Stimulated activated CD8-positive, alpha-beta memory T cell treated with anti-CD3 and anti-CD28 coated beads, Interleukin-15, amount 100 ng/mL, for 4 hours (primary cell): ENCODE measurements at places on chromosomes 1 and 21.

GRCh38 chr1:94434365-94435045 is 16.3 kb downstream of the ABCD3 start:
- no peak for DNase-seq

DNA sequence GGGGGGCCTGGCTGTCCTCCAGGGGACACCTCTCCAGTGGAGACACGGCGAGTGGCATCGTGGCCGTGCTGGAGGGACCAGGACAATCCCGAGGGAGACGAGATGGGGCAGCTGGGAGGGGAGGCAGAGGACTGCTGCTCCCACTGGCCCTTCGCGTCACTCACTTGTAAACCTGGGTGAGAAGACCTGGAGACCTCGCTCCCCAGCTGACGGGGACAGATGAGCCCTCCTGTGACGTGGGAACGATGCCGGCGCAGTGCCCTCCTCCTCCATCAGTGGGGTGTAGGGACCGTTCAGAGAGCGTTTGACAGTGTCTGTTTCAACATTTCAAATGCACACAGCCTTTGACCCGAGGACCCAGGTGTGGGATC is 4.6 kb downstream of the SPATC1L start:
- no peak for DNase-seq

DNA sequence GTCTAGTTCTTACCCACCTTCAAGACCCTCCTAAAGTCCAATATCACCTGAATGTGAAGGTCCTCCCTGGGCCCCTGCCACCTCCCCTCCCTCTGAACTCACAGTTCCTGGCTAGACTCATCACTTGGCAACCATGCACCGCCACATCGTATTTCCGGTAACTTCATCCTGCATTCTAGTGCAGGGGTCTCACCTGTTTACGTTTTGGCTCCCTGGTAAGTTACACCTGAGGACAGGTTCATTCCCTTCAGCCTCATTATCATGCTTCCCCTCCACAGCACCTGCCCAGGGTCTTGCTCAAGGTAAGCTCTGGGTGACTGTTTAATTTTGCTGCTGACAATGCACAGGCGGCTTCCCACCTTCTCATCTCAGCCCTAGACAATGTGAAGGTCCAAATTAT is 93.1 kb downstream of the MIS18A start:
- DNase-seq, result no peak

DNA sequence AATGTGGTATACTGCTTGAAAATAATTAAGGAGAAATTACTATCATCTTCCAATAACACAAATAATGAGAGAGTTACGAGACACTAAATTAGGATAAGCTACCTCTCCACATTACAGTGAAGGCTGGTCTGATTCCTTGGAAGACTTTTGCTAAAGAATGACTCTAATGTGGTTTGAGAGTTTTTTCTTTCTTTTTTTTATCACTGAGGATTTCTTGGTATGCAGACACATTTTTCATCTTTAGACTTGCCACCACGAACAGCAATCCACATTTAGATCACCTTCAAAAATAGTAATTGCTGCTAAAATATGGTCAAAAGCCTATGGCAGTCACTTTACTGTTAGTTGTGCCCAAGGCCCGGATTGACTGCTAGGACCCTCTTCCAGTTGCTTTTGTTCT is 16.6 kb upstream of the TMEM35B start:
- no peak for DNase-seq

DNA sequence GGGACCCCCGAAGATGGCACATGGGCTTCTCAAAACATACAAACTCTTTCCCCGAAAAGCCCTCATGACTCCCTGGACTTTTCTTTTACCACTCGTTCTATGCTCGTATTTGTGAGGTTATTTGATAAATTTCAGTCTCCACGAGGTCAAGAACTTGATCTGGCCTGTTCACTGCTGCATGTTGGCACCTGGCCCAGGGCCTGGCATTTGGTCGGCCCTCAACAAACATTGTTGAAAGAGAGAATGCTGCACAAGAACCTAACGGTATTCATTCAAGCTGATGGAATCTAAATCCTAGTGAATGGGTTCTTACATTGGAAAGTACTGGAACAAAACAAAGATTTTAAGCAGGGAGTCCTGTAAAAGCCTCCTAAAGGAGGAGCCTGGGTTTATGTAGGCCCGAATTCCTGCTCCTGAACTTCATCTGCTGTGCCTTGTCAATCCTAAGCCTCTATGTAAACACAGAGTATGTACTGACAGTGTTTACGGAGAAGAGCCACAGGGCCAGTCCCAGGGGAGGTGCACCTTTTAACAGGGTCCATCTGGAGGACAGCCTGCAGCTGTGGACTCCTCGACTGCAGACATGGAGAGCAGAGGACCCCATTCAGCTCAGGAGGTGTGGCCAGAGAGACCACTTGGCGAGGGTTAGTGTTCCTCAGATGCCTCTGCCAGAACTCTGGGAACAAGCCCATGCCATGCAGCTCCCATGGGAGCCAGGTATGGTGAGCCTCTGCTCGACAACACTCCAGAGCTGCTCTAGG is 46.9 kb downstream of the L1TD1 start:
- DNase-seq, result no peak

DNA sequence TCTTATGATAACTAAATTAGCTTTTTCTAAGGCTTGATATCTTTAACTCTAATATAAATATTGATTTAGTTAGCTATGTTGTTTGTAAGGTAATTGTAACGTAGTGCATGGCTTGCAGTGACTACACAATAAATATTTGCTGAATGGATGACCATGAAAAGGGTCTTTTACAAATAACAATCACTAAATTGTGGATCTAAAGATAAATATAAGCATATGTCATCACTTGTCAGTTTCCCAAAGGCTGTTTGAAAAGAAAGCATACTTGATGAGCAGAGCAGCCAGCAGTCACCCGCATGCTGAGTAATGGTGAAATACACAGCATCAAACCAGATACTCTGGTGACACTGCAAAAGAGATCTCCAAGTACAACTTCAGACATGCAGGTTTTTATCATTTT is 92.5 kb upstream of the FMN2 start:
- no peak for DNase-seq

GRCh38 chr1:125087247-125087646 is 3902.5 kb downstream of the SRGAP2C start:
- DNase-seq, result no peak

DNA sequence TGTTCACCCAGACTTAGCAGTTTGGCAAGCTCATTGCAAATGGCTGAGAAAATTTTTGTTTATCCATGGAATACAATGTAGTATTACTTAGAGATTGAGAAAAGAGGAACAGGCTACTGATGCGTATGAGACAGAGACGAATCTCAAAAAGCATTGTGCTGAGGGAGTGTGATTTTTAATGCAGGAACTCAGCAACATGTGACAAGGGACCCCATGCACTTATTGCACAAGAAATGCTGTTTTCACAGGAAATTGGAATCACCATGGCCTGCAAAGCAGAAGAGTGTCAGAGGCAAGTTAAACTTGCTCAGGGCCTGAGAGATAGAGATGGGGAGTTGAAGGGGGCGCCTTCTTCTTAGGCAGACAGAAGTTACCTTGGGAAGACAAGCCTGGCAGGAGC is 32.6 kb upstream of the TLR5 start:
- DNase-seq, result no peak

GRCh38 chr1:38569932-38570656 is 289.5 kb downstream of the RRAGC start:
- no peak for DNase-seq

DNA sequence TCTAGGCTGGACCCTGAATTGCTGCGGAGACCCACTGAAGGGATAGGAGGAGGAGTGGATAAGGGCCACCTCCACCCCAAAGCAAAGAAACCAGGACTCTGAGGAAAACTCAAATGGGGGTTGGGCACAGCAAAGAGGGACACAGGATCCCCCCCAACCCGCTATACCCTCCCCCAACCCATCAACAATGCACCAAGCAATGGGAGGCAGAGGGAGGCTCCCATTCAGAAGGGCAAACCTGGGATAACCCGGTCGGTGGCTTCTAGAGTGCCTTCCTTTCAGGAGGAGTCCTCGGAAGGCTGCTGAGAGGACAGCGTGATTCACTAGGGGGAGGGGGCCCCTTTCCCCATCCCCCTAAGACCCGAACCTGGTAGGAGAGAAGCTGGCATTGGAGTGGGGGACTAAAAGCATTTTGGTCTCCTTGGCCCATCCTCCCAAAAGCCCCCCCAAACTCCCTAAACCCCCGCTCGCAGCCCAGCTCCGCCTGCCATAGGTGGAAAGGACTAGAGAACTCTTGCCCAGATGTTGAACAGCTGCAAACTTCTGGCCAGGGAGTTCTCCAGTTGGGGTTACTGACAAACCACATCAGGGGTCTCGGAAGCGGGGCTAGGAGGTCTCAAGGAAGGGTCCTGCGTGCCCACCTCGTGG is 1.3 kb downstream of the MEF2D start:
- no peak for DNase-seq

- no peak for DNase-seq
Observed at GRCh38 chr1:111731956-111732355, 7.2 kb downstream of the INKA2 start.

DNA sequence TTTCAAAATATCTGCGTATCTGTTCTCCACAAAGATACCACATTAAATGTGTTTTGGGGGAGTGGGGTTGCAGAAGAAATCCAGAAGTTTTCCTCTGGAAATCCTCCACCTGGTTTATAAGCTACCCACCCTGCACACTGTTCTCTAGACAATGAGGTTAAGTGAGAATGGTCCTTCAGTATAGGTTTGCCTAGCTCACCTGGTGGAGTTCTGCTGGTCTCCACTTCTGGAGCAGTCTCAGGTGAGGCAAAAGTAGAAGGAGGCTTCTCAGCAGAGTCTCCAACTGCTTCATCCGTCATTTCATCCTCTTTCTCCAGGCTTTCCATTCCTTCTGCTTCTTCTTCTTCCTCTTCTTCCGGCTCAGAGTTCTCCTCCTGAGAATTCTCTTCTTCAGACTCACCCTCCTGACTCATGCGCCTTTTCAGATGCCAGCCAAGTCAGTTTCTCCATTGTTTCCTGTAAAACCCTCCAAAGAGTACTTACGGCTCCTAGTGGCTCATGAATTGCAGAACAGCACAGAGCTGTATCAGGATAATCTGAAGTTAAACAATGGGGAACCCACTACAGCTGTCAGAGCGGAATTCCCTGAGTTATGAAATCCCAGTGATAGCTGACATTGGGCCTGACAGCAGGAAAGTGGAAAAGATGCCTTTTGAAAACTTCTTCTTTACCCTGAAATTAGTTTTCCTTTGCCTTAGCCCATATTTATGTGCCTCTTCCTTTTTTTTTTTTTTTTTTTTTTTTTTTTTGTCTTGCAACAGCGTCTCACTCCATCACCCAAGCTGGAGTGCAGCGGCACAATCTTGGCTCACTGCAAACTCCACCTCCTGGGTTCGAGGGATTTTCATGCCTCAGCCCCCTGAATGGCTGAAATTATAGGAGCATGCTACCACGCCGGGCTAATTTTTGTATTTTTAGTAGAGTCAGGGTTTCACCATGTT is 38.5 kb downstream of the MSTO1 start:
- no peak for DNase-seq

DNA sequence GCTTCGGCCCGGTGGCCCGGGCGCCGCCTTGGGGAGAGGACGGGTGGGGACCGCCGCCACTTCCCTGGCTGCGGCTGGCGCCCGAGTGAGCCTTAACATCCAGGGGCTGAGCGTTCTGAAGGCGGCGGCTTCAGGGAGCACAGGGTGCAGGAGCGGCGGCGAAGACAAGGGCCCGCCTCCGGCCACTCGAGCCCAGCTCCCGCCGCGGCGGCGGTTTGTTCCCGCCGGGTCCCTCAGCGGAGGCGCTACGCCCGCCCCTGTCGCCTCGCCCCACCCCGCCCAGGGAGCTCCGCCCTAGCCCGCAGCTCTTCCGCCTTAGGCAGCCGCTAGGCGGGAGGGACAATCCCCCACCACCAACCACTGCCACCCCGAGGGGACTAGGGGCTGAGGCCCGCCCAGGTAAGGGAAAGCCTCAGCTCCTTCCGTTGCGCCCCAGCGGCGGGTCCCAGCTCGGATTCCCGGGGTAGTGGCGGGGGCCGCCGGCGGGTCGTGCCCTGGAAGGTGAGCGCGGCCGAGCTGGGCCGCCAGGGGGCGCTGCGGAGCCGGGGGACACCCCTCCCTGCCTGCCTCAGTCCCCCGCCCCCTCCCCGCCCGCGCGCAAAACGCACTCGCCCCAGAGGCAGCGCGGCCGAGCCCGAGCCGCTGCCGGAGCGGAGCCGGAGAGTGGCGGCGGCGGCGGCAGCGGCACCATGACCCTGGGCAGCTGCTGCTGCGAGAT is at the start of gene FOXD2:
FOXD2 (plus strand) TSS at position 598 of the 718 bp plus-strand sequence; CDS start at position 690, 92 bp downstream.
- DNase-seq, result peak; percentile 81

DNA sequence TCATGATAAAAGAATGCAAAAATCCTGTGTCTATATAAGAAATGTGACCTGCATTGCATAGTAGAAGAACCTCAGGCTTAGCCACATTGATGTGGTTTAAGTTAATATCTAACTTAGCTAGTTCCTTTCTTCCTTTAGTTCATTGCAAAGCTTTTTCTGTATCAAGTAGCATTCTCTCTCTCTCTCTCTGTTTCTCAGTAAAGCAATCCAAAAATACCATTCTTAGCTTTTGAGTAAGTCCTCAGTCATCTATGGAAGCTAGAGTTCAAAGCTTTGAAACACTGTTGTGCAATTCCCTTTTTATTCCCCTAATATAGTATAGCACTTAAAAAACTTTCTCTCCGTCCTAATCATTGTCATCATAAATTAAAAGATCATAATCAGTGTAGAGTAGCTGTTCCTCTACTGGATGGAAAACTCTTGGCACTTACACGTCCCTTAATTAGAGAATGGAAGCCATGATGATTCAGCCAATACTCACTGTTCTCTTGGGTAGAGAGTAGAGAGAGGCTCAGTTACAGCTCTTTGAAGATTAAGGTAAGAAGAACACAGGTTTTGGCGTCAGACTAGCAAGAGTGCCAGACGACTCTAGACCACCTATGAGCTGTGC is 350.3 kb upstream of the LYPLAL1 start:
- no peak for DNase-seq

DNA sequence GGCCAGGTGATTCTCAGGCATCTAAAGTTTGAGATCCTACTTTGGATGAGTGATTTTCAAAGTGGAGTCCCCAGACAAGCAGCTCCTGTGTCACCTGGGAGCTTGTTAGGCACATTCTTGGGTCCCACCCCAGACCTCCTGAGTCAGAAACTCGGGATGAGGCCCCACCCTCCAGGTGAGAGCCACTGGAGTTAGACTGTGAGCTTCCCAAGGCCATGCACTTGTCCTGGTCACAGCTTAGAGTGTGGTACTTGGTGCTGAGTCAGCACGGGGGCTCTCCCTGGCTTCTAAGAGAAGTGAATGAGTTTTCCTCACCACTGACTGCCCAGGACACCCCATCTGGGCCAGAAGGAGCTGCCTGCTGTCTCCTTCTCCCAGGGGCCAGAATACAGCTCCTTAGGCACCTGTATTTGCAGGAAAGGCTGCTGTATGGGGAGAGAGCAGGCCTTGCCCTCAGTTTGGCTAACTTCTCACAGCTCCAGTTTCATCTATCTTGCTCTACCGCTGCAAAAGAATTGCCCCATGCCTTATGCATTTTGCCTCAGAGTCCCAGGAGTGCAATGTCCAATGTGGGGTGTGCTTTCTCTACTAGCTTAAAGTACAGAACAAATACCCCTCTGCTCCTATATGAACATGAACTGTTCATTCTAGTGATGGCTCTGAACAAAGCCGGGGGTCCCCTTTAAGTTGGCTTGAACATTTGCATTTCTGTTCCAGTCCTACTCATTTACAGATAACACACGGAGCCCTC is 98.1 kb downstream of the PSMG1 start:
- DNase-seq, result no peak
